ENCODE measurements at places on chromosomes 1 and 21.

DNA sequence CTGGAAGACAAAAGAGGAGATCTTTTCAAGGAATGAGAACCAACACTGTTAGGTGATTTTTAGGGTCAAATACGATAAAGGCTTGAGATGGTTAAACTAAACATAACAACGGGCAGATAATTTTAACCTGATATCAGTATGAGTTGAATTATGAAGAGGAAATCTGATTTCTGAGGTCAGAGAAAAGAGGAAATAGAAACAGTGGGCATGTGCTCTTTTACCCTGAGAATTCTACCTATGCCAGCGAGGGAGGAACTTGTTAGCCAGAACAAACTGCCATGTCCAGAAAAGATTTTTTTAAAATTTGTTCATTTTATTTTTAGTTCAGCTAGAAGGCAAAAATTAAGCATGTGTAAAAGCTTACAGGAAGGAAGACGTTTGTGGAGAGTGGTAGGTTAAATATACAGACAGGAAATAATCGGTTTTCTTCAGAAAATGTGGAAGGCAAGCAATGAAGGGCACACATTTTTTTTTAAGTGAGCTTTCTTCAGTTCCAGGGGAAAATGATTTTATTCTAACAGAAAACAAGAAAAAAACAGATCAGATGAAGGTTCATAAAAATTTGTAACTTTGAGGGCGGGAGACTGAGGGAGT, 1745.3 kb downstream of the MRPL39 start:
- DNase-seq: no peak

GRCh38 chr21:18524097-18524880, 120.7 kb upstream of the TMPRSS15 start:
- no peak for DNase-seq

- DNase-seq: no peak
Observed at GRCh38 chr1:57637155-57637554, 213.3 kb upstream of the DAB1 start.

DNA sequence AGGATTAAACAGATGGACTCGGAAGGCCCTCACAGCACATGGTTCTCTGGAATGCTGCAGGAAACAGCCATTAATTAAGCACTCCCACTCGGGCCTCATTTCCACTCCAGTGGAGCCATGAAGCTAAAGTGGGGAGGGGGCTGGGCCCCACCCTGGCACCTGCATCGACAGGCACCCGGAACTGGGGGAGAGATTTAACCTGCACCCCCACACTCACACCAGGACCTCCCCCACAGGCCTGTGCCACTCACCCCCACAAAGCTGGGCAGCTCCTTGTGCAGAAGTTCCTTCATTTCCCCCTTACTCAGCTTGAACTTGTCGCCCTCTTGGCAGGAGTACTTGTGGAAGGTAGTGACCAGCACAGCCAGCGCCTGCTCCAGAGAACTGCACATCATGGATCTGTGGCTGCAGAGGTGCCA, 2.2 kb downstream of the S100A2 start:
- DNase-seq: no peak

GRCh38 chr1:145955436-145955835, 2.4 kb downstream of the LIX1L start:
- DNase-seq: no peak
